ENCODE measurements at places on chromosomes 2 and 18.

- no peak for DNase-seq
These were observed 452.7 kb upstream of the HNMT start for GRCh38 chr2:137511526-137511925.

DNA sequence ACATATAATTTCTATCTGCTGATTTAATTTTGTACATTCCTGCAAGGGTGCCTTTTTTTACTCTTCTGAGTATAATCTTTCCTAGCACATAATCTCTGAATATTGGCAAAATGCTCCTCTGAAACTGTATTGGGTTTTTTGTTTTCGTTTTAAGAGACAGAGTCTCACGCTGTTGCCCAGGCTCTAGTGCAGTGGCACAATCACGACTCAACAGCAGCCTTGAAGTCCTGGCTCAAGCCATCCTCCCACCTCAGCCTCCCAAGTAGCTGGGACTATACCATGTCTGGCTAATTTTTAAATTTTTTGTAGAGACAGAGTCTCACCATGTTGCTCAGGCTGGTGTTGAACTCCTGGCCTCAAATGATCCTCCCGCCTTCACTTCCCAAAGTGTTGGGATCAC, 104.9 kb downstream of the SPTBN1 start:
- DNase-seq: no peak

DNA sequence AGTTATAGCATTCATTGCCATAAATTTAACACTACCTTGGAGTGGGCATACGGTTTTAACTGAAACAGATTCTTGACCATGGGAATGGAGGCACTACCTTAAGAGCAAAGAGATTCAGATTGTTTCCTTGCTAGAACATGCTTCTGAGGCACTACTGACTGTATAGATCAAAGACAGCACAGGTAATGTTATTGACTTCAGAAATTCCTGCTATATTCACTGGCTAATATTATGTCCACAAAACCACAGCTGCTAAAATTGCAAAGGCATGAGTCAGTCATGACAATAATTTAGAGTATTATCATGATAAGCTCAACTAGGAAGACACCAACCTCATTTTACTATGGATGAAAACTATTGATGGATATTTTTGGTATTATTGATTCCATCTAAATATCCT, 39.4 kb downstream of the SLC8A1 start:
- no peak for DNase-seq

GRCh38 chr18:79356435-79356834, 39.3 kb upstream of the NFATC1 start:
- no peak for DNase-seq

- DNase-seq: peak; percentile 47
These were observed 19.5 kb downstream of the WIPF1 start for GRCh38 chr2:174577967-174578589.

DNA sequence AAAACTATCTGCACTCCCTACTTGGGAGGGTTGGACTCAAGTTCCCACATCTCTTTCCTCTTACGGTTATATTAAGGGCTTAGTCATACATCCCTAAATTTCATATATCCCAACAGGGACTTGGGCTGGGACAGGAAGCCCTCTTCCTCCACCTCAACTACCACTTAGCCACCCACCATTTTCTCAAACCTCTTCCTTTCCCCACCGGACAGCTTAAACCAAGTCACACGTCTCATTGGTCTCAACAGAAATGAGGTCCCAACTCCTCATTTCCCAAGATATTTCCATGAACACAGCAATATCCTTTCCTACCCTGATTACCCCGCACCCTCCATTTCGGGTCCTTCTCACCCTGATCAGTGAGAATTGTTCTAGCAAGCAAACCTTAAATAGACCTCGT, 736 bp downstream of the ZSCAN30 start:
- no peak for DNase-seq

GRCh38 chr2:231613663-231614558, 21.2 kb downstream of the TEX44 start:
- DNase-seq: peak; percentile 73

DNA sequence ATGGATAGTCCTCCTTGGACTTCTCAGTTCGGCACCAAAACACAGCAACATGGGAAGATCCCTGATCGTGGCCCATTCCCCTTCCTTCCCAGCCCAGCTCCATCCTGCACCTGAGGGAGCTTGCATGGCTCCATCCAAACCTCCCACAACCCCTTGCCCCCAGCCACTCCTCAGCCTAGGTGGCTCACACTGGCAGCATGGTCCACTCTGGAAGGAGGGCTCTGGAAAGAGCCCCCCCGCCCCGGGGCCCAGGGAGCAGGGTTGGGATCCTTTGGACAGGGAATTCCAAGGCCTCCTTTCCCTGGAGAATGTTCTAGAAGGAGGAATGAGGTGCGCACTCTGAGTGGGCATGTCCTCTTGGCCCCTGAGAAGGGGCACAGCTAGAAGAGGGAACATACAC, 62.8 kb upstream of the ID2 start:
- DNase-seq: no peak

- DNase-seq: no peak
These were observed 136.2 kb downstream of the CDH2 start for GRCh38 chr18:28040716-28041115.

- no peak for DNase-seq
These were observed 45.1 kb upstream of the HDAC4 start for GRCh38 chr2:239445771-239446524.

- DNase-seq: no peak
These were observed 214.0 kb downstream of the SS18 start for GRCh38 chr18:25876330-25876948.

DNA sequence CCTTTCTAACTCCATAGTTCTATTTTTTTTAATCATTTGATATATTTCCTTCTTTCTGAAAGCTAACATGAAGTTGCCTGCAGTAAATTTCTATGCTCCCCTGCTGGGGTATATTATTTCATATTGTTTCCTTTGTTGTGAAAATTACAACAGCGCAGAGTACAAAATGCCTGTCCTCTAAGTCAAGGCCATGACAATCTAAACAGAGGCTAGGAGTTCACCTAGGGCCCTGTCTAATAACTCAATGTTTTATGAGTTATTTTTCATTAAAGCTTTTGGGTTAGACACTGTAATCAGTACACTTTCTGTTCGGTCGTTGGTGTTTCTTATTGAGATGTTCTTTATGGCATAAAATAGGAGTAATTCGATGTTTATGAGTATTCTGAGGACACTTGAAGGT, 111.2 kb downstream of the OSR1 start:
- no peak for DNase-seq

DNA sequence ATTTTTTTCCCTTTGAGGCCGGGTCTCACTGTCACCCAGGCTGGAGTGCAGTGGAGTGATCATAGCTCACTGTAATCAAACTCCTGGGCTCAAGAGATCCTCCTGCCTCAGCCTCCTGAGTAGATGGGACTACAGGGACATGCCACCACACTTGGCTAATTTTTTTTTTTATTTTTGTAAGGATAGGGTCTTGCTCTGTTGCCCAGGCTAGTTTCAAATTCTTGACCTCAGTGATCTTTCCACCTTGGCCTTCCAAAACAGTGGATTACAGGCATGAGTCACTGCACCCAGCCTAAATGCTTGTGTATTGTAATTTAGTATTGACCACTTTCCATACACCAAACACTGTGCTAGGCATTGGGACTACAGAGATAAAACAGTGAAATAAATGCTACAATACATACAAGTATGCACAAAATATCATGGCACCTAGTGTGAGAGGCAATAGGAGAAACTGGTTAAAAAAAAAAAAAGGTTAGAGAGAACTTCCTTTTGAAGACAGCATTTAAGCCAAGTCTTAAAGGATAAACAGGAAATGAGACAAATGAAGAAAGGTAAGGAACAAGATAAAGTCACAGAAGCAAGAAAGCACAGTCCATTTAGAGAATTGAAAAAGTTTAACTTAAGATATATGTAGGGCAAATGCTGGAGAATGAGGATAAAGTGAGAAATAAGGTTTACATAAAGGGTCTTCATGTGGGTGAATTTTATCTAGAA, 113.4 kb downstream of the GORASP2 start:
- DNase-seq: no peak

GRCh38 chr2:216622526-216622925, 10.7 kb upstream of the IGFBP2 start:
- DNase-seq: no peak

GRCh38 chr2:128667391-128667790, 348.7 kb upstream of the HS6ST1 start:
- DNase-seq: no peak

DNA sequence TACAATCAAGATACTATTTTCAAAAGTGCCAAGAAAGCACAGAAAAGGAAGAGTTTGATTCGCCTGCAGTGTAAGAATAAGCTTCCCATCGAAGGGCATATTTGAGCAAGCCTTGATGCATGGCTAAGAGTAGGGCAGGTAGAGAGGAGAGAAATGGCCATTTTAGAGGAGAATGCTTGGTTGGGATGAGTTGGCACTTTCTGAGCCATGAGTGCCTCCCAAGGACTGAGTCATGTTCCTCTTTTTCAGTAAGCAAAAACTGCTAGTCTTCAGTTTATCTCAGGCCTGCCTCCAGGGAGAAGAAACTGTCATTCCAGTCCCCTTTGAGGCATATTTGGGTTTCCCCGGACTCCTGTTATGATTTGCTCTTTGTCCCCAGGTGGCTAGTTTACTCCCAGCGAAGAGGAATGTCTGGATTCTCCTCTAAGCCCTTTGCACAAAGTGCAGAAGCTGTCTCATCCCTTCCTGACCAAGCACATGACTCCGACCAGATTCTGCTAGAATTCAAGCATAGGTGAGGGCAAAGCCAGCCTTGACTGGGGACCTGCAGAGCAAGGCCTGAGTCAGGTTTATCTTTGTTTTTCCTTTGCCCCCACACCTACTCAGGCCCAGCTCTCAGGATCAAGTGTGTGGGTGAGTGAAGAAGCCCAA, 115.2 kb downstream of the TTC32 start:
- no peak for DNase-seq

DNA sequence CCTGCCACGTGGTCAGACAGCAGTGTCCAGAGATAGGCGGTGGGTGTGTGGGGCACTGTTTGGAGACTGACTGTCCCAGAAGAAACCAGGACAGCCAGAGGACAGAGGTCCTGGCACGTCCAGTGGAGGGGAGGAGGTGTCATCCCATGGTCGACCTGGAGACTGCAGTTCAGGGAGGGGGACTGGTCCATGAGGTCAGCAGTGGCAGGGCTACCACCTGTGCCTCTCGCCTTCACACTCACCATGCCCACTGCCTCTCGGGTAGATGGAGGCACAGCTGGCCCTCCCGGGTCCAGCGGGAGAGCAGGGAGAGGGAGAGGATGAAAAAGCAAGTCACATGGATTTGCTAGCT, 53.9 kb downstream of the INHBB start:
- peak; percentile 11 for DNase-seq

DNA sequence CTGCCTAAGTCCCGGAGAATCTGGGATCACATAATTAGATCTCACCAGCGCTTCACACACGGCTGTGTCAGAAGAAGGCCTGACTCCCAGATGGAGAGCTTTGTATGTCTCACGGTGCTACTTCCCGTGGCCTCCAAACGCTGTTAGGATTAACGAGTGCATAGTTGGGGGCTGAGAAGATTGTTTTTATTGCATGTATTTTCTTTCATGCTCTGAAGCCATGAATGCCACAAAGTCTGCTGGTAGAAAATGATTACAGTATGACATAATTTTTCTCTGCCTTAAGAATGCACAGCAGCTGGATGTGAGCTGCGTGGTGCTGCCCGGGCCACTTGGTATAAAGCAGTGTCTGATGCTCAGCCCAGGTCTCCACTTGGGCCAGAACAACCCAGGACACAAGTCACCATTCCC, 166.5 kb downstream of the SEPTIN10 start:
- DNase-seq: no peak

GRCh38 chr18:37222354-37222998, 343.1 kb downstream of the CELF4 start:
- no peak for DNase-seq

GRCh38 chr2:170330881-170331280, 152.9 kb downstream of the MYO3B start:
- no peak for DNase-seq

DNA sequence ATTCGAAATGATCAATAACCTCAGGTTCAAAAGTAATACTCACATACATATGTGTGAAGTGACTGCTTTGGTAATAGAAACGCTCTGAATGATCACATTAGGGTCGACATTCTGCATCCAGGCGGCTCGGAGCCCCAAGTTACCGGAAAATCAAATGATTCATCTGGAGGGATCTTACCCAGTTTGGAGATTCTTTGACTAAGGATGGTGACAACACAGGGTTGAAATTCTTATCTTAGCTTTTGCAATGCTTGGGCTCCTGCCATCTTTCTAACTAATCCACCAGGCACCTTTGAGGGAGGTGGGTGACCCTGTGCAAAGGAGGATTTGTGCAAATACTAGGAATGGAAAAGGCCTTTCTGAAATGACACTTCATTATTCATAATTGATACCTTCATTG, 10.8 kb downstream of the GBX2 start:
- DNase-seq: no peak

DNA sequence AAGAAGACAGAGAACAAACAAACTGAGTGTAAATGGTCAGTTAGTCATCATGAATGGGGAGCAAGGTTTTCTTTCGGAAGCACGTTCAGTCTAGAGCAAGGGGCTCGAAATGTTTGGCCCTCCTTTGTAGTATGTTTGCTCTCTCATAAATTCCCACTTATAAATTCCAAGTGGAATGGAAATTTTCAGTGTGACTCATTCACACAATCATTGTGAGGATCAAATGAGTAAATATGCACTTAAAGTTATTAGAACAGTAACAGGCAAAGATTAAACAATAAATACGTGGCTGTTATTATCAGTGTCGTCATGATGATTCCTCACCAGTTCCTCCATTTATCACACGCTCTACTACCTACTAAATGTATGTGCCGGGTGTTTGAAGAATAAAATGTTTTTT, 10.5 kb downstream of the CNGA3 start:
- no peak for DNase-seq

DNA sequence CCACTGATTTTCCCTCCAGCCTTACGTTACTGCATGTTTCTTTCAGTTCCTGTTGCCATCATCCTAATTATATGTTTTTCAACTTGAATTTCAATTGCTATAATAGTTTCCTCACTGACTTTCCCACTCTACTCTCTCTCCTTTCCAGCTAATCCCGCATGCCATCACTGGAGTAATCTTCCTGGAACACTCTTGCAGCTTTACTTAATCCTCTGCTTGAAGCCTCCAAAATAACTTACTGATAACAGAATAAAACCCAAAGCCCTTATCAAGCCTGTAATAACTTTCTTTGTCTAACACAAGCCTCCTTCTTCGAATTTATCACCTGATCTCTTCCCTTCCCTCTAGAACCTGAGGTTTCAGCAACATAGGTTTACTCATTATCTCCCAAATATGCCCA, 237.3 kb downstream of the LTBP1 start:
- DNase-seq: no peak

- no peak for DNase-seq
These were observed 162.7 kb downstream of the PKP4 start for GRCh38 chr2:158619496-158619895.

- DNase-seq: no peak
These were observed 125.9 kb upstream of the NRP2 start for GRCh38 chr2:205556357-205556756.

DNA sequence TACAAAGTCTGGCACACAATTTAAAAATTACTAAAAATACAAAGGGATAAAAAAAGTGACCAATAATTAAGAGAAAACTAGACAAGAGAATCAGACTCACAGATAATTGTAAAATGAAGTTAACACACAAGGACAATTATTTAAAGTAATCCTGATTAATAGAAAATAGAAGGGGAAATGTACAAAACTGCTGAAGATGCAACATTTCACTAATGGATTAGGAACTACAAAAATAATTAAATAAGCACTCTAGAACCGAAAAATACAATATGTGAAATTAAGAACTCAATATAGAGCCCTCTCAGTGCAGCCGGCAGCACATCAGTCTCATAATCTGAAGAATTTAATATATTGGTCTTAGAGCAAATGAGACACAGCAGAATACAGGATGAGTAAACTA, 24.6 kb downstream of the HYCC2 start:
- DNase-seq: no peak

- no peak for DNase-seq
These were observed 34.9 kb downstream of the SLC20A1 start for GRCh38 chr2:112680666-112681101.
